ENCODE measurements at places on chromosomes 5 and 9. TPM values are rescaled to one million over a fixed set of nuclear protein-coding genes. Genes with fewer than 3 reads are reported as not detected.

Gene CPLANE1
- 27.6 TPM for total RNA-seq

Gene C9
- not detected for total RNA-seq

Gene TAL2
- total RNA-seq, result 0.29 TPM

Gene IFNK
- not detected for total RNA-seq

Gene LHX3
- under 0.01 TPM for total RNA-seq

Gene OBP2B
- not detected for total RNA-seq

Gene SAP30L
- 26.5 TPM for total RNA-seq

Gene WDR31
- 4.0 TPM for total RNA-seq

Gene ABL1
- 107 TPM for total RNA-seq

Gene FAM221B
- total RNA-seq, result not detected

Gene ARID3C
- not detected for total RNA-seq

Gene SLIT3
- 15.9 TPM for total RNA-seq

Gene RNF224
- total RNA-seq, result 0.17 TPM

Gene TLX3
- total RNA-seq, result not detected

Gene CTSL
- 1,131 TPM for total RNA-seq

Gene PCDHGC3
- total RNA-seq, result 94.1 TPM

Gene ANKS6
- total RNA-seq, result 16.4 TPM

Gene NPR3
- total RNA-seq, result 82.2 TPM

Gene SUSD3
- total RNA-seq, result 1.3 TPM

Gene ZBTB5
- total RNA-seq, result 5.5 TPM

Gene PHF24
- under 0.01 TPM for total RNA-seq

Gene HTR1A
- not detected for total RNA-seq

Gene TNFSF8
- not detected for total RNA-seq

Gene CCDC192
- not detected for total RNA-seq

Gene MARCOL
- total RNA-seq, result not detected

Gene PCDHGA12
- total RNA-seq, result 26.0 TPM

Gene FBXL17
- total RNA-seq, result 14.6 TPM

Gene RIOK2
- 19.4 TPM for total RNA-seq

Gene PCDHAC2
- under 0.01 TPM for total RNA-seq

Gene FBXL7
- total RNA-seq, result 7.3 TPM

Gene CCDC183
- 0.33 TPM for total RNA-seq

Gene TNFSF15
- total RNA-seq, result 0.44 TPM

All from smooth muscle cell of trachea (primary cell).